GM18507 (cell line): ENCODE measurements at places on chromosomes 5 and 9.

DNA sequence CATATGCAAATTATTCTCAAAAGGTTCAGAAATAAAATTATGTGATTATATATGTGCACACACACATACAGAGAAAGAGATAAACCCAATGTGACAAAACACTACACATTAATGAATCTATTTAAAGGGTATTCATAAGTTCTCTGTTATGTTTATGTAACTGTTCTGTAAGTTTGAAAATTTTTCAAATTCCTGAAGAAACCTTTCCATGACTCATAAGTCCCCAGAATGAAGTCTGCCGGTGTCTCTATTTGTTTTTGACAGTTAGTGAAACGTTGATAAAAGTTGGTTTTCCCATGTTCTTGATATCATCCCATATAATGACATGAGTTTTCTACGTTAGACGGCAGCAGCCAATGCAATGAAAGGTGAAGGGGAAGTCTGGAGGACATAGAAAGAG, 199.5 kb upstream of the PUM3 start:
- no peak for DNase-seq

DNA sequence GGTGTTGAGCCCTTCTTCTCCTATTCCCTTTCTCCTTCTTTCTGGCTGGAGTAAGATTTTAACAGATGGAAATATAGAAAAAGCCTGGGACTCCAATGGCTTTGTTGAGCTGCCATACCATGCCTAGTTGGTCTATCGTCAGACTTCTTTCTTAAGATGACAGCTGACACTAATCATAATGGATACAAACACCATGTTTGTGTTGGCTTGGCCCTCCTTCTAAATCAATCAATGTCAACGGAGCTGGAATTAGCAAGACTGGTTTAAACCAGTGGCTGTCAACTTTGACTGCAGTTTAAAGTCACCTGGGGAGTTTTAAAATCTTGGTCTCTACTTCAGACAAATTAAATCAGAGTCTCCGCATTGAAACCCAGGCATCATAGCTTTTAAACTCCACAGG, 264.5 kb upstream of the PRR16 start:
- no peak for DNase-seq

GRCh38 chr9:106966481-106966880, 103.5 kb downstream of the ZNF462 start:
- DNase-seq: no peak

DNA sequence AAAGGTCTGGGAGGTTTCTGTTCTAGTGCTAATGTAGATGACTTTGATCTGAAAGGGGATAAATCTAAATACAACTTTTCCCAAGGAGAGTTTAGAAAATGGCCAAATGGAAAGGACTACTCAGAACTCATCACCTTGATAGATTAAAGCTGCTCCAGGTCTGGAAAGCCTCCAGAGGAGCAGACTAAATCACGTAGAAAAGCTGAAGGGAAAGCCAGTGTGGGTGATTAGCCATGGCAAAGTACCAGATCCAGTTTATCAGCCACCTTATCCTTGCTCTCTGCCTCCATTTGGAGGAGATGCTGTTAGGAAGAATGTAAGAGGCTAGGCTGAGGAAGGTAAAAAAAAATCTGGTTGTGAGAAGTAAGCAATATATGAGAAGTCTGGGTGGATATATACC, 120.7 kb upstream of the RAI14 start:
- no peak for DNase-seq

- DNase-seq: no peak
Observed at GRCh38 chr5:144815131-144815530, 644.5 kb downstream of the KCTD16 start.

GRCh38 chr9:78775211-78775610, 478.3 kb downstream of the PSAT1 start:
- no peak for DNase-seq

DNA sequence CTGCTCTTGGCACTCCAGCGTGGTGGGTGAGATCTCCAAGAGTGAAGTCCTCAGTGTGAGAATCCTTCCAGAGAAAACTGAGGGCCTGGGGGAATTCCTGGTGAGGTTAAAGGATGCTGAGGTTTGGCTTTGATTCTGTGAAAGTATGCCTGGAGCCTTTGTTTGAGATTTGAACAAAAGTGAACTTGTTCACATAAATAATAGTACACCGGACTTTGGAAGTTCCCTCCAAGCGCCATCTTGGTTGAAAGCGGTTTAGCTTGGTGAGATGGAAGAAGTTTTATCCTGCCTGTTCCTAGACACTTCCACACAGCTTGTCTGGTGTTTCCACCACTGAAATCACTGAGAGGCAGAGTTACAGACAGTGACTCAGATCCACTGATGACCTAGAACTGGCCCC, 286.4 kb downstream of the NTRK2 start:
- DNase-seq: no peak

- DNase-seq: no peak
Observed at GRCh38 chr9:90271707-90272106, 370.9 kb downstream of the DIRAS2 start.

DNA sequence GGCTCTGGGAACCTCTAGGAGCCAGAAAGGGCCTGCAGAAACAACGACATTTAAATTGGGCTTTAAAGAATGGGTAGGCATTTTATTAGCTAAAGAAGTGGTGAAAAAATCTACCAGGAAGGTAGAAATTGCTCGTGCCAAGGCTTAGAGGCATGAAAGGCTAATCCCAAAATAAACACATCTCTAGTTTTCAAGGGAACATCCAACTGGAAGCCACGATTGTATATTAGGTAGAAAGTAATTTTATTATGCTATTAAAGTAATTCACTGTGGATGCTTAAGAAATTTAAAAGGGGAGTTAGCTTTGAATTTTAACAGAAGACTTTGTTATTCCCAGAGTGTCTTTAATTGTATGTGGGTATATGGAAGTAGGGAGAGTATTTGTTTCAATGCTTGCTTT, 17.5 kb upstream of the CNTLN start:
- no peak for DNase-seq
